ENCODE measurements at places on chromosomes 3 and 15. TPM values are rescaled to one million over a fixed set of nuclear protein-coding genes. Genes with fewer than 3 reads are reported as not detected.

ITGB5 gene
- total RNA-seq = 0.31 TPM

PLCD1 gene
- total RNA-seq = 10.8 TPM

DNA sequence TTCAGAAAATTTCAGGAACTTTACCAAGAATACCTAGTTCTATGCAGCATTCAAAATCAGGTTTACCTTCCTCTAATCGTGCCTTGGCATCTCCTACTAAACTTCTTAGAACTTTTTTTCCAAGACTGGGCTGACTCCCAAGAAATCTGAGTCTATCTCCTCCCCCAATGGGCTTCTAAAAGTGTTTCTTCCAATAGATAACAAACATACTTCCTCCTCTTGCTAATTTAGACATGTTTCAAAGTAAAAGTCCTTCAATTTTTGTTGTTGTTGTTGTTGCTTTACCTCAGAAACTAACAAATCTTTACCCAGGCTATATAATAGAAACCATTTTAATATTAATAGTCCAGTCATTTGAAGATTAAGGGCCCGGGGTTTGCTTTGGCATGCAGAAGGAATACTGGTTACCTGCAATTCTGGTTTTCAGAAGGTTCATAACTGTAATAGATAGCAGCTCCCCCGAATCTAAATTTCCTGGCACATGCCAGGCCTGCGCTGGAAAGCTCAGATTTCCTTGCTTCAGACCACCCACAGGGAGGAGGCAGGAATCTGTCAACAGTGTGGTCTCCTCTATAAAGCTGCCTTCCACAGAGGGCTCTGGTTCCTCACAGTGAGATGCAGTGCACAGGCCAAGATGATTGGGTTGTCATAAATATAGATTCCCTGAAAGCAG, 188.7 kb downstream of the THRB start:
- DNase-seq = no peak
- no peaks in the 10 kb centered on the region for H3K4me1 ChIP-seq
- H3K27me3 ChIP-seq = peaks cover 4% of the 10 kb centered on the region
- no peak overlapping the region for H3K4me3 ChIP-seq
- no peak overlapping the region for H3K27ac ChIP-seq

ARL14 gene
- total RNA-seq = not detected

DNA sequence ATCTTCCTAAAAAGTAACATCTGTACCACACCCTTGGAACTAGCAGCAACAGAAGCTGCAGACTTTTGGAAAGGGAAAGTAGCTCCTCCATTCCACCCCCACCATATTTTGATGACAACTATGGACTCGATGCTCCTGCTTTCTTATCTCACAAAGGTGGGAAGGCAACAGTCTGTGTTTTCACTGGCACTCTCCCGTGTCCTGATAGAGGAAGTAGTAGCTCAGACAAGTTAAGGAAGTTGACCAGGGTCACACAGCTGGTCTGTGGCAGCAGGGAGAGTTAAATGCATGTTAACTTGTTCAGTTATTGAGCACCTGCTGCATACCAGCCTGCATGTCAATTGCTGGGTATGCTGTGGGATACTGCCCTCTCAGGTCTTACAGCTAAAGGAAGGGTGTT, 33.1 kb downstream of the BHLHE40 start:
- no peak overlapping the region for H3K27ac ChIP-seq
- H3K36me3 ChIP-seq = no peaks in the 10 kb centered on the region
- H3K27me3 ChIP-seq = peaks cover 13% of the 10 kb centered on the region
- H3K4me3 ChIP-seq = no peak overlapping the region
- DNase-seq = no peak
- peaks cover 25% of the 10 kb centered on the region for H3K4me1 ChIP-seq

- H3K4me3 ChIP-seq = no peak overlapping the region
- H3K27ac ChIP-seq = no peak overlapping the region
- peaks cover 27% of the 10 kb centered on the region for H3K4me1 ChIP-seq
- no peaks in the 10 kb centered on the region for H3K27me3 ChIP-seq
- no peak for DNase-seq
- peaks cover 1% of the 10 kb centered on the region for H3K36me3 ChIP-seq
Measured at GRCh38 chr3:101928890-101929289, 79.6 kb downstream of the NFKBIZ start.

DNA sequence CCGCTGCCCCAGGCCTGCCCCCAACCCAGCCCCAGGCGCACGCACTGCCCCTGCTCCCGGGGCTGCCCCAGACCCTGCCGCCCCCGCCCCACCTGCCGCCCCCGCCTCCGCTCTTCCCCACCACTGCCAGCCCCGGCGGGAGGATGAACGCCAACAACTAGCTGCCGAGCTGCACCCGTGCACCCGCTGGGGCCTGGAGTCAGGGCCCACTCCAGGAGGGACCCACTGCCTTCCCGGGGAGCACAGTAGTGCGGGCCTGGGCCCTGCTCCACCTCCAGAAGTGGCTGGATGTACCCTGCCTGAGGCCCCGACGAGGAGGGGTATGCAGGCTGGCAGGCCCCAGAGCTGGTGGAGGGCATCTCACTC, 10.9 kb downstream of the ZBTB47 start:
- DNase-seq = no peak
- no peaks in the 10 kb centered on the region for H3K36me3 ChIP-seq
- H3K27ac ChIP-seq = no peak overlapping the region
- H3K4me1 ChIP-seq = no peaks in the 10 kb centered on the region
- H3K4me3 ChIP-seq = no peak overlapping the region

GRCh38 chr3:190155752-190156151, 35.1 kb upstream of the P3H2 start:
- H3K4me1 ChIP-seq = no peaks in the 10 kb centered on the region
- no peak overlapping the region for H3K4me3 ChIP-seq
- H3K27ac ChIP-seq = no peak overlapping the region
- no peak for DNase-seq
- no peaks in the 10 kb centered on the region for H3K27me3 ChIP-seq
- no peaks in the 10 kb centered on the region for H3K36me3 ChIP-seq

DNA sequence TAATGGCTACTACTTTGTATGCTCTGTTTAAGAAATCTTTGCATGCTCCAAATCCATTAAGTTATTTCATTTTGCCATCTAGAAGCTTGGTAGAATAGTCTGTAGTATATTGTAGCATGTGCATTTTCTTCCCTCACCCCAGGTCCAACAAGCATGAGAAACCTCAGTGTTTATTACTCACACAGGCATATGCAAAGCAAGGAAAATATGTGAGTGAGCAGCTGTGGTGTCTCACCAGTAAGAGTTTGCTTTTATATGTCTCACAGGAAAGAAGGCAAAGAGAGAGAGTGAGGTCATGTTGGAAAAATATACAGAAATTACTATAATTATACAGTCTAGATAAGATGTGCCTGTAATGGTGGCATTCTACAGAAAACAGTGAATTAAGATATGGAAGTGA, 312.5 kb downstream of the C3orf38 start:
- no peak for DNase-seq
- H3K27ac ChIP-seq = no peak overlapping the region
- no peaks in the 10 kb centered on the region for H3K27me3 ChIP-seq
- no peak overlapping the region for H3K4me3 ChIP-seq
- no peaks in the 10 kb centered on the region for H3K36me3 ChIP-seq

PDZRN3 gene
- total RNA-seq = not detected

DNA sequence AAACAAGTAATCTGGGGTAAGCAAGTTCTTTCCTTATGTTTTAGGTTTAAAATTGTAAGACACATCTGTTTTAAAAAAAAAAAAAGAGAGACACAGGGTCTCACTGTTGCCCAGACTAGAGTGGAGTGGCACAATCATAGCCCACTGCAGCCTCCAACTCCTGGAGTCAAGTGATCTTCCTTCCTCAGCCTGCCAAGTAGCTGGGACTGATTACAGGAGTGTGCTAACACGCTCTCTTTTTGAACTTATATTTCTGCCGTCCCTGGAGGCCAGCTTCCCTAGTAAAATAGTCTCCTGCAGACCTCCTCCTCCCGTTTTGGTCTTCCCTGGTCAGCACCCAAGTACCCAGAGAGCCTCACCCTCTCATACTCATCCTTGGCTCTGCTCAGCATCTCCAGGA, 35.5 kb downstream of the DCP1A start:
- H3K4me1 ChIP-seq = no peaks in the 10 kb centered on the region
- peaks cover 16% of the 10 kb centered on the region for H3K36me3 ChIP-seq
- no peak for DNase-seq
- no peak overlapping the region for H3K4me3 ChIP-seq
- no peaks in the 10 kb centered on the region for H3K27me3 ChIP-seq

Measured in activated naive CD4-positive, alpha-beta T cell treated with anti-CD3 and anti-CD28 coated beads for 36 hours (primary cell).